Activated T-cell treated with anti-CD3 and anti-CD28 coated beads for 48 hours (primary cell): ENCODE measurements at places on chromosomes 13 and 19.

GRCh38 chr19:39474139-39474620 is 6.5 kb upstream of the TIMM50 start:
- DNase-seq = peak; percentile 61

DNA sequence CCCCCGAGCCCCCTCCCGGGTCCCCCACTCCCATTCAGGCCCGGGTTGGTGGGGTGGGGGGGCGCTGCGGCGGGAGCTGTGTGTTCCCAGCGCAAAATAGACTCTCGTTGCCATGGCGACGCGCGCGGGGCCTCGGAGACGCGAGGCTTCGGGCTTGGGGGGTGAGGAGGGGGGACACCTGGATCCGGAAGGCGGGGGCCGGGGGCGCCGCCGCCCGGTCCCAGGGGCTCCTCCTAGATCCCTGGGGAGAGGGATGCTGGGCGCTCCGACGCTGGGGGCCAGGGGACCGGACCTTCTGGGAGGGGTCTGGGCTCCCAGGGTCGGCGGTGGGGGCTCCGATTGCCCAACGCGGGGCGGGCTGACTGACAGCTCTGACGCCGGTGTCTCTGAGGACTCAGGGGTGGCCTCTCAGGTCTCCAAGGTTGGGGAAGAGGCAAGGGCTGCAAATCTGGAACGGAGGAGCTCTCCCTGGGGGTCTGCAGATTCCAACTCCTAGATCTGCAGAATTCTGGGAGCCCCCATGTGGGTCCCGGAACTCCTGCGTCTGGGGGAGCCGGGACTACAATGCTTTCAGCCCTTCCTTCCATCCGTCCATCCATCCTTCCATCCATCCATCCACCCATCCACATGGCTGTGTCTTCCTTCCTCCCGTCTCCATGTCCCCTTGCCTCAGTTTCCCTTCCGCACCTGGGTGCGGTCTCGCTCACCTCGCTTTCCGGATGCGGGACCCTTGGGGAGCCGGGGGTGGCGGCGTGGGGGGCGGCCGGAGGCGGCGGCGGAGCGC is 9.1 kb upstream of the SHISA7 start:
- no peak for DNase-seq

- no peak for DNase-seq
Measured at GRCh38 chr13:74423434-74423833, 289.2 kb upstream of the KLF12 start.

DNA sequence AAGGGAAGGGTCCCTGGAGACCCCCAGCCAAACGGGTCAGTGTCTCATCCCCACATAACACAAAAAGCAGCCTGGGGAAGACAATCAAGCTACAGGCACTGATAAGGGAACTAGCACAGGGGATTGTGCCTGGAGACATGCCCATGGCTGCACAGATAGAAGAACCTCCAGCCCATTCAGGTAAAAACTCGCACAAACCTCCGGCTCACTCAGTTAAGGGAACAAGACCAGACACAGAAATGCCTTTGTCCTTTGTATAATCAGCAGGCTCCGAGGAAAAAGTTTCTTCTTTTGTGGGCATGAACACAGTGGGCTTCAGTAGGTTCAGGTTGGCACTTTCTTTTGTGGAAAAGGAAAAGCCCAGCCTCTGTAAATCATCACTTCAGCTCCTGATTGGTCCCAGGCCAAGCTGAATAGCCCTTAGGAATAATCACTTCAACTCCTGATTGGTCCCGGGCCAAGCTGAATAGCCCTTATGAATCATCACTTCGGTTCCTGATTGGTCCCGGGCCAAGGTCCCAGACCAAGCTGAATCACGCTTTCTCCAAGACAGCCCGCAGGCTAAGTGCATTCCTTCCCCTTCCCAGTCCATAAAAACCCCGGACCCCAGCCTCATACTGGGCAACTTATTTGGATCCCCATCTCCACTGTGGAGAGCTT is 5.0 kb upstream of the ZNF230 start:
- no peak for DNase-seq

DNA sequence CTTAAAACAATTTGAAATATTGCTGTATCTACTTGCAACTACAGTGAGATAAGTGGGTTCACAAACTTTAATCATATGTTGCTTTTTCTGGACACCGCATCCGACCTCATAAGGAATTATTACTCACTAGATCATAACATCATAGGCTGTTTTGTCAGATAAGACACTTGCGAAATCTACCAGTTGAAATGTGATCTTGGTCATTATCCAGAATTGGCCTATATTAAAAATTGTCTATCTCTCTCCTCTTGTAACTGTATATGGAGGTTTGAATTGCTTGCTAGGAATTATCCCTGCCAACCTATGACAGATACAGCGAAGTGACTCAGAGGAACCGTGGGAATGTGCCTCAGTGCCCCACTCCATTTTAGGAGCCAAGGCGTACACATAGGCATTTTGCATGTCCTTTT is 117.0 kb upstream of the POSTN start:
- DNase-seq = no peak

DNA sequence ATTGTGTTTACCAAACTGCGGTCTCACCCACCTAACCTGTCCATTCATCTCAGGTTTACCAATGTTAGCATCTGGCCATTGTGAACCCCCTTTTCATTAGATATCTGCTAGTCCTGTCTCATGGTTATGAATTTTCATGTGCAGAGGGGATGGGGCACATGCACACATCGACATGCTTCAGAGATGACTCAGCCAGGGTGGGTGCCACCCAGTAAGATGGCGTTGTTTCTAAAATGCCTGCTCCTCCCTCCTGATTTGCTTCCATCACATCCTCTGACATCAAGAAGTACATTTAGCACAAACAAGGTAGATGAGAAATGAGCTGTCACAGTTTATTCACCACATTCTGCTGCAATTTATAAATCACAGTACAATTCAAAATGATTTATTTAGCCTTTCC is 51.3 kb downstream of the GPALPP1 start:
- no peak for DNase-seq

DNA sequence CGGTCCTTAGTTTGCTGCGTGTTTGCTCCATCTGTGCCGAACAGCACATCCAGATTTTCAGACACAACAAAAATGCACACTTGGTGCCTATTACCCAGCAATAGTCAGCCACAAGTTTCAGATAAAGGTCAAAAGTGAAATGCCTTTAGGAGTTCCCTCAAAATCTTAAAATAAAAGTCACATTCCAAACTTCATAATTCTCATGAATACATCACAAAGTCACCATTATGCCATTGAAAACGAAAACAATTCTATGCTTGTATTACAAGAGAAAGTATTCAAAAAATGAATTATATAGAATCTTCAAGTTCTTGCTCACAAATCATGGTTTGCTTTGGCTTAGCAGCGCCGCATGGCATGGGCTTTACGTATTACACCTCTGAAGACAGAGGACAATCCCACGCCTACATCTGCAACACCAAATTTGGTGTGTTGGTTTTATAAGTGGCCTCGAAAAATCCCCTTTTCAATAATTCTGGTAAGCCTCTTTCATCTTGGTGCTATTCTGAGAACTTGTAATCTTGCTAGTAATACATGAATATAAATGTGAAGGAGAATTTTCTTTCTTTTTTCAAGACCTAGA is 26.6 kb downstream of the COL4A1 start:
- DNase-seq = no peak

- no peak for DNase-seq
Measured at GRCh38 chr19:27765912-27766725, 1446.8 kb downstream of the UQCRFS1 start.

DNA sequence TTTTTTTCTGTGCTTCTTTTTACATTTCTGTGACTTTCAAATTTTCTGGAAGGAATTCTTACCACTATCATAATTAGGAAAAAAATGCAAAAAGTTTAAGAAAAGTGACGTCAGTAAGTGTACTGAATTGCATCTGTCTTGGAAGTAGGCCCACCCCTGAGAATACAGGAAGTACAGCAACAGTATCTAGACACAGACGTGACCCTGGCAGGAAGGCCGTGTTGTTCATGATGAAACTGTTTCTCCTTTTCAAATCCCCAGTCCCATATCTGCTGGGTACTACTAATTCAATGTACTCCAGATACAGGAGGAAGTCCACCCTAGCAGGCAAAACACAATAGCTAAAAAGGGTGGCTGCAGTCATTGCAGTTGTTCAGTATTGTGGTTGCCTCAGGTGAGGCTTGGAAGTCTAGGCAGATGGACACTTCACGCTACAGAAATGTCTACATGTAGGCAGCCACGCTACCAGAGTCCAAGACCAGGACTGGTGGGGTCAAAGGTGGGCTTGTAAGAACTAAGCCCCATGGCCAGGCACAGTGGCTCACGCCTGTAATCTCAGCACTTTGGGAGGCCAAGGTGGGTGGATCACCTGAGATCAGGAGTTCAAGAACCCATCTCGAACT is 49.6 kb upstream of the MED4 start:
- DNase-seq = no peak

DNA sequence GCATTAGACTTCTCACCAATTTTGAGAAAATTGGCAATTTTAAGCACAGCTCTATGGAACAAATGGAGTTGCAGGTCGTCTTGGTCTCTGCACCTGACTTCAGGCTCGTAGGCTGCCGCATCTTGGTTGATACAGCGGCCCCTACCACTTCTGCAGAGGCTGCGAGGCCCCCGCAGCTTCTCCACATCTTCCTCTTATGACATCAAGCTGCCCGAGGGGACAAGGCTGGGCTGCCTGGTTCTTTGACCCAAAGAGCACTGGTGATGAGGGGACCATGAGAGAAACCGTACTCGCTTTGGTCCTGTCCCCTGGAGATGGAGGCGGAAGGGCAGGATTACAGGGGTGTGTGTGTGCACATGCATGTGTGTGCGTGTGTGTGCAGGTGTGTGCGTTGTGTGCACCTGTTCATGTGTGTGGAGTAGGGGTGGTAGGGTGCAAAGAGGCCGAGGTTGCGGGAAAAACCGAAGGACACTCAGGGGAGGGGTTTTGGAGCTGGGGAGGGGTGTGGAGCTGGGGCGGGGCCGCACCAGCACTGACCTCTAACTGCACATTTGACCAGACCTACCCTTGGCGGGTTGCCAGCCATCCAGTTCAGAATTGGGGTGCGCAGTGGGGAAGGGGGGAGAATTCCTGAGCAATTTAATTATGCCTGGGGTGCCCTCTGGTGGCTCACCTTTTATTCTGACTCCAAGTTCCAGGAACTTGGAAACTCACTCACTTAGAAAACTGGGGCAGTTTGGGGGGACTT is 65.1 kb upstream of the ARHGEF7 start:
- DNase-seq = no peak

- no peak for DNase-seq
Measured at GRCh38 chr13:100610391-100611347, 22.1 kb upstream of the GGACT start.

- peak; percentile 4 for DNase-seq
Measured at GRCh38 chr19:13526552-13526951, 20.3 kb upstream of the CACNA1A start.

DNA sequence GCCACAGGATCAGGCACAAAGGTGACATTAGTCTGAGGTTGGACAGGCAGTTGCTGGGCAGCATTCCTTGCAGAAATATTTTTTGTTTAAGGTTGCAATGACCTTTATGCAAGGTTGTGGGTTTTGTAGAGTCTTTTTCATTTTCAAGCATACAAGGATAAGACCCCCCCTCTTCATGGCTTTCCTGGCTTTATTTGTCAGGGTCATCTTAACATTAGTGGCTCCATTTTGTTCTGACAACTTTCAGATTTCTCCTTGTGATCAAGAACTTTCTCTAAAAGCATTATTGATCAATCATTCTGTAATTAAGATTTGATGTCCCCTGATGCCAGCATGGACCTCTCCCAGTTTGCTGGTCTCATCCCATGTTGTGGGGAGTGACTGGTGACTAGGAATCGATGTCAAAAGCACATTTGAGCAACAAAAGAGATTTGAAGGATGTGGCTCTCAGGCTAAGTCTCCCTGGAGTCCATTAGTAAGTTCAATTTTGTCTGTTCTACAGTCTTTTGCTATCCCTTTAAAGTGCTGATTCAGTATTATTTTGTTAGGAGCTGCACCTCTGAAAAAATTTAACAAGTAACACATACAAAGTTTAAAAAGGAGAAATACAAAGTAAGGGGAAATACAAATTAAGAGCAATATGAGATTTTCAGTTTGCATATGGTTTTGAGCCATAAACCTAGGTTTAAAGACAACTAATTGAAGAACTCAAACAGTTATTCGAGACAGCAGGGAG is 5.3 kb downstream of the CARD8 start:
- no peak for DNase-seq

DNA sequence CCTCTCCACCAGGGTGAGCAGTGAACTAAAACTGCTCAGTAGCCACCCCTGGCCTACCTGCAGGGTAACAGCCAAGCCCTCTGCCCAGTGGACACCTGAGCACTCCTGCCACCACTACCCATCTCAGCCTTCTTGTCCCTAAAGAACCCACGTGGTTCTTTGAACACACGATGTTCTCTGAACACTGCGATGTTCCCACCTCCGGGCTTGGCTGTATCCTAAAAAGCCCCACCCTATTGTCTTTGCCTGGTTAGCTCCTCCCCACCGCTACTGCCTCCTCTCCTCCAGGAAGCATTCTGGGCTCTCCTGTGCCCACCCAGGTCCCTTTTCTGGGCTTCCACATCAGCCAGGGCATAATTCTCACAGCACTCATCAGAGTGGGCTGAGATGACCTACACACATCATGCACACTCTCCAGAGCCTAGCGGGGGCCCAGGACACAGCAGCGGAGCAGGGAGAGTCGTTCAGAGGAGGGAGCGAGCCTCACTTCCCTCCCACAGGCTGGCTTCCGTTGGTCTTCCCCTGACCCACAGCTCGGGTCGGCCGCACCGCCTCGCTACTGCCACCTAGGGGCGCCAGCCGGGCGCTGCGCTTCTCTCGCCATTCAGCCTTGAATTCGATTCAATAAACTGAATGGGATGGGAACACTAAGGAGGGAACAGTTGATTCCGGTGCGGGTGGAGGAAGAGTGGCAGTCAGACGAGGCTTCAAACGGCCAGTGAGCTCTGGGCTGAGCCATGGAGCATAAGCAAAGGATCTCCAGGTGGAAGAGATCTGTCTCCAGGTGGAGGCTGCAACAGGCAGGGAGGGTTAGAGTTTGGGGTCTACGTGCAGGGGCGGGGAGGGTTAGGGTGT is 3.2 kb downstream of the ELAVL1 start:
- DNase-seq = peak; percentile 77

GRCh38 chr13:48158290-48158689 is 63.4 kb upstream of the MED4 start:
- DNase-seq = no peak

DNA sequence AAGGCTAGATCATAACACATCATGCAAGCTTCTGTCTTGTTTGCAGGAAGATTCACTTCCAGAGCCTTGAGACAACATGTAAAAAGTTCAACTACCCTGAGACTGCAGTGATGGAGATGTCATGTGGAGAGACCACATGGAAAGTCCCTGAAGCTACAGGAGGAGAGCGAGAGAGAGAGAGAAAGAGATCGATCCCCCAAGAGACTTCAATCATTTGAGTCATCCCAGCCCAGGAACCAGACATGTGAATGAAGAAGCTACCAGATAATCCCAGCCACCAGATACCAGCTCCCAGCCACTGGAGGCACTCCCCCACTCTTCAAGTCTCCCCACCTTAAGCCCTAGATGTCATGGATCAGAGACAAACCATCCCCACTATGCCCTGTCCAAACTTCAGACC is 10.7 kb upstream of the EVI5L start:
- no peak for DNase-seq
